EL (cell line): ENCODE measurements at places on chromosomes 2 and 18.

- no peak for DNase-seq
Observed at GRCh38 chr2:12363569-12363968, 353.2 kb upstream of the TRIB2 start.

DNA sequence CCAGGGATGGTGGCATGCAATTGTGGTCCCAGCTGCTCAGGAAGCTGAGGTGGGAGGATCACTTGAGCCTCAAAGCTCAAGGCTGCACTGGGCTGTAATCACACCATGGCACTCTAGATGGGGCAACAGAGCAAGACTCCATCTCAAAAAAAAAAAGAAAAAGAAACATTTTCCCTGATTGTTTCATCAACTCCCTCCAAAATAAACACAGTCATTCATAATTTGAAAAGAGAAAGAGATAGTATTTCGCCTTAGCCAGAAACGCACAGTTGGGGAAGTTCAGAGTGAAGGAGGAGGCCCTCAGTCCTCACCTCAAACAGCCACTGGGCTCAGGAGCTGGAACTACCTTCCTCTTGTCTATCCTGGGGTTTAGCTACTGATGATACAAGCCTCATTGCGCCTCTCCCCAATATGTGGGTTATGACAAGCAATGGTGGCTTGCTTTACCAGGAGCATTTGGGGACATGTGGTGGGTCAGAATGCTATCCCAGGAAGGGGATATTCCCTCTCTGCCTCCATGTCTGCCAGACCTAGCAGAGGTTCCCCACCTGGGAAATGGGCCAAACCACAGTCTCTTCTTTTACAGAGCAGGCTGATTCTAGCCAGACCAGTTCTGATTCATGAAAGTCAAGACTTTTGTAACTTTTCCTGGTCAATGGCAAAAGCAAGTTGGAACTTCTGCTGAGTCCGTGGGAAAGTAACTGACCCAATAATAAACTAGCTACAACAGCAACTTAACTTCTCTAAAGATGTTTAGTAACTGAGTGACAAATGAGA, 22.2 kb upstream of the TMEM87B start:
- DNase-seq, result peak; percentile 76

DNA sequence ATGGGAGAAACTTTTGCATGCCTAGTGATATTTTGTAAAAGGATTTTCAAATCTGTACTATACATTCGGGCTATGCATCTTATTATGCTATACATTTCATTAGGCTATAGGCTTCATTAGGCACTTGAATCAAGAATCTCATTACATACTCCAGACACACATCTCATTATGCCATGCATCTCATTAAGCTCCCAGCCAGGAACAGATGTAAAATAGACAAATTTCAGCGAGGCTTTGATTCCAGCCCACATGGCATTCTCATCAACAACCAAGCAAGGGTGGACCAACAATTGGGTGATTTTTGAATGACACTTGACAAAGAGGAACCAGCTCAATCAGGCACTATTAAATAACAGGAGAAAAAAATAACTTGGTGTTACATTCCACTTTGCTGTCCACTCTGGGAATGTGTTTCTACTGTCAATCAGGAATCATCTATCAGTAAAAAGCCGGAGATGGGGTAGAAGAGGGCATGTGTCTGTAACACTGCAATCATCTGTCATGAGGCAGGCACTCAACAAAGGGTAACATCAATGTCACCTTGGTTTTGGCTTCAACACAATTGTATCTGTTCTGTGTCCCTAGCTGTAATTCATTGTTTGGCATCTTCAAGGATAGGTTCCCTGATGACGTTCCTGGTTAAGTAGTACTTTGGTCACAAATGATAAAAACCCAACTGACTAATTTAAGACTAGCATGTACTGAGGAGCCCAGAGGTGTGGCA, 498.6 kb downstream of the EPHA4 start:
- DNase-seq, result no peak

- no peak for DNase-seq
Observed at GRCh38 chr2:54597153-54597848, 126.2 kb upstream of the EML6 start.

GRCh38 chr2:64522843-64523428, 1.2 kb upstream of the AFTPH start:
- peak; percentile 81 for DNase-seq

DNA sequence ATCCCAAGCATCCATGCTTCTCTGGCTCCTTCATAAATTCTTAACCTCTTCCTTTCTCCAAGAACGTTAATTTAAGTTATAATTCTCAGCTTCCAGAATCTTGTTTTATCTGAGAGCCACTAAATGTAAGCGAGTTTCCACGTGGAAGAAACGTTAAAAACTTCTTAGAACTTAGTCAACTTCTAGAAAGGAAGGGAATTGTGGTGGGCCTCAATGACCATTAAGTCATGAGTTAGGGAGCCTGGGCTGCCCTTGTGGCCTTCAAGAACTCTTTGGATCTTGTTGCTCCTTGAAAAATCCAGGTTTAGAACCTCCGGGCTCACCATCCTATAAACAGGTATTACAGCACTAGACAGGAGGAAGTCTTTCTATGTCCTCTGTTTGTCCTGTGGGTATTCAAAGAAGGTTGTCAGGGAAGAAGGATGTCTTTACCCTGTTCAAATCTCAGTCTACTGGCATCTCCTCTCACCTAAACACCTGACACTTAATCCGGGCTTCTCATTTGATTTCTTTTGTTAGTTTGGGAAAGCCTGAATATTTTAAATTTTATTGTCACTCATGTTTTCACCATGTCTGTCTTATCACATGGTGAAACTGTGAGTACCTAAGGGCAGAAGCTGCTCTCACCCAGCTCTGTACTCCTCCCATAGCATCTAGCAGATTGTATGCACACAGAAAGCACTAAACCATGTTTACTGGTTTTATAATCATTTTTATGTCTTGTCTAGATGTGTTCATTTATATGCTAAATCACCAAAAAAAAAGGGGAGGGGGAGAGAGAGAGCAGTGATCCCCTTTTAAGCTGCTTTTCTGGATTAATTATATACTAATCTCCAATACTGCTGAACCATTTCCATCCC, 6.3 kb downstream of the RND3 start:
- DNase-seq, result no peak

DNA sequence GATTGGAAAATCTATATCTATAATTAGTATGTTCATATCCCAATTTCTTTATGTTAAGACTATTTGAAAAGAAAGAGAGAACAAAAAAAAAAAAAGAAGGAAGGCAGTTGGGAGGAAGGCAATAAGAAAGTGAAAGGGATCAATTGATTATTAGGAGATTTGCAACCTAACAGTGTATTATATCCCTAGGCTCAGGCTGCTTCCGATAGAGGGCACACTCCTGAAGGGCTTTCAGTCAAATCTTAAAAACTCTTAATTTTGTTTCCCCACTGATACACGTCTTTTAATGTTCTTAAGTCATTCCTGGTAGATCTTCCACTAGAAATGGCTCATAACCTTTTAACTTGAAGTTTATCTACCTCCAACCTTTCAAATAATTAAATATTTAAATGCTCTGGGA, 763.9 kb downstream of the BCL11A start:
- DNase-seq, result no peak

DNA sequence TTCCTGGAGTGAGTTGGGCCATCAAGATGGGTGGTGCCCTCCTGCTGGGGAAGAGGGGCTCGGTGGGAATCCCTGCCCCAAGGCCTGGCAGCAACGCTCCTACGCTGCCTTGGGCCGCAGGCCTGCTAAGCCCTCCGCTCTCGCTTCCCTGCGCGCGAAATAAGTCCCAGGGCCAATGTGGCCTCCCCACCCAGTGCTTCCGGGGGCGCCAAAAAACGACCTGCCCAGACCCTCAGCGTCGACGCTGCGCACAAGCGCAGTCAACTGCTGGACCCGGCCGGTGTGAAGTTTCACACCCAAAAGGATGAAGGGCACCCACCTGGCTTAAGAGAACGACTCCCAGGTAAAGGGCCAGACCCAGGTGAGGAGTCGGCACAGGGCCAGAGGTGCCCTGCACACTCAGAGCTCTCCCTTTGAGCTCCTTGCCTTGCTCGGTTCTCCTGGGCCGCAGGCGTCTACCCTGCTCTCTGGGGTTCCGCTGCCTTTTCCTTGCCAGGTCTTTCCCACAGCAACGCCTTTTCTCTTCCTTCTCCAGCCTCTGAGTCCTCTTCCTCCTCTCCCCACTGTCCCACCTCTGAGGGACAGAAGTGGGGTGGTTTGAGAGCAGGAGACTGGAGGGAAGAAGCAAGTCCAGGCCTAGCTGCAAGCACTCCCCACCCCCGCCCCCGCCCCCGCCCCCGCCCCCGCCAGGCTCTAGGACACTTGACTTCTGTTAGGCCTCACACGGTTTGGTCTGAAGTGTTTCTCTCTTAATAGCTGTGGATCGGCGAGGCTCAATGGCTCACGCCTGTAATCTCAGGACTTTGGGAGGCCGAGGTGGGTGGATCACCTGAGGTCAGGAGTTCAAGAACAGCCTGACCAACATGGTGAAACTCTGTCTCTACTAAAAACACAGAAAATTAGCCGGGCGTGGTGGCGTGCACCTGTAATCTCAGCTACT, at the start of gene DNAJC5G:
DNAJC5G (plus strand) TSS at position 223 of the 940 bp plus-strand sequence. CDS start 1,296 bp downstream, outside the sequence.
- DNase-seq, result no peak

DNA sequence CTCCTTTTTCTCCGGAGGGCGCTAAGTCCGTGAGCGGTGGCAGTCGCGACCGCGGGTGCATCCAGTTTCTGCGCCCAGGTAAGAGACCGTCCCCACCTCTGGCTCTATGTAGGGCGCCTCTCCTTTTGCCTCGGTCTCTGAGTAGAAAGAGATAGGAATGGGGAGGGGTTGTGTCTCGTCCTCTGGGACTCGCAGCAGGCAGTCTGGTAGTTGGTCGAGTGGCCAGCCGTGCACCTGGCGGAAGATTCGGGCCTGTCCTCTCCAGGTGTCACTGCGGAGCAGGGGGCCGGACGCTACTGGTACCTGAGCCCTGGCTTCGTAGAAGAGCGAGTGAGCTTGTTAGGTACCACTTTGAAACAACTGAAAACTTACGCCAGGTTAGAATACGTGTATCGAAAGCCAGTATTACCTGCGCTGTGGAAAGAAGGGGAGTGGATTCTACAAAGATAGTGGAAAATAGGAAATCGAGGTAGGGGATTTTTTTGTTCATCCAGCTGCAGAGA, 403 bp downstream of the MAP2 start:
- no peak for DNase-seq
